ENCODE measurements at places on chromosomes 1 and 21.

- DNase-seq = no peak
These were observed 191.2 kb downstream of the RERE start for GRCh38 chr1:8625981-8626898.

DNA sequence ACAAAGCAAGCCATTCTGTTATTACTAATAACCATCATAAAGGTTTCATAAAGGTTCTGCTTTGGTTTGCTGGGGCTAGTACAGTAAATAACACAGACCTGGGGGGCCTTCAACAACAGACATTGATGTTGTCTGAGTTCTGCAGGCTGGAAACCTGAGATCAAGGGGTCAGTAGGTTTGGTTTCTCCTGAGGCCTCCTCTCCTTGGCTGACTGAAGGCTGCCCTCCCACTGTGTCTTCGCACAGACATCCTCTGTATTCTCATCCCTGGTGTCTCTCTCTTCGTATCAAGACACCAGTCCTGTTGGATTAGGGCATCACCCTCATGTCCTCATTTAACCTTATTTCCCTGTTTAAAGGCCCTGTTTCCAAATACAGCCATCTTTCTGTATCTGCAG lies 37.3 kb downstream of the HUNK start:
- DNase-seq = no peak

DNA sequence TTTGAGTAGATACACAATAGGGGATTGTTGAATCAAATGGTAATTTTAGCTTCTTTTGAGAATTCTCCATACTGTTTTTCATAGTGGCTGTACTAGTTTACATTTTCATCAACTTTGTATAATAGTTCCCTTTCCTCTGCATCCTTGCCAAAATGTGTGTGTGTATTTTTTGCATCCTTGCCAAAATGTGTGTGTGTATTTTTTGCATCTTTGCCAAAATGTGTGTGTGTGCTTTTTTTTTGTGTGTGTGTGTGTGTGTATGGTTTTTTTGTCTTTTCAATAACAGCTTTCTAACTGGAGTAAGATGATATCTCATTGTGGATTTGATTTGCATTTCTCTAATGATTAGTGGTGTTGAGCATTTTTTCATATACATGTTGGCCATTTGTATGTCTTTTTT lies 105.4 kb downstream of the ATP6V1G3 start:
- no peak for DNase-seq

- no peak for DNase-seq
These were observed 46.6 kb downstream of the KIAA0040 start for GRCh38 chr1:175145899-175146528.

- DNase-seq = no peak
These were observed 82.8 kb downstream of the DYRK1A start for GRCh38 chr21:37449302-37449937.

DNA sequence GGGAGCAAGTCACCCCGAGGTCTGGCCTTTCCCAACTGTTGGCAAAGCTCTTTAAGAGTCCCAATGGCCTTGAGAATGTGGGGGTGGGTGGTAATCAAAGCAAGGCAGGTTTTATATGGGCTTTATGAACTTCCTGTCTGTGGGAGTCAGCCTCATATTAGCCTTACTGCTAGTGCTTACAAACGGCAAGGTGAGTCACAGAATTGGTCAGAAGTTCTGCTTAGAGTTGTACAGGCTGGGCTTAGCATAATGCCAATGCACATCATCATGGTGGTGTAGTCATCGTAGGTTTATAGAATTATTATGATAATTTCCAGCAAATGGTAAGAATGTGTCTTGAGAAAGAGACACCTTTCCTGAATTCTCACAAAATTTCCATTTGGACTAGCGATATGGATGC lies 192.7 kb upstream of the KIAA0040 start:
- DNase-seq = no peak

DNA sequence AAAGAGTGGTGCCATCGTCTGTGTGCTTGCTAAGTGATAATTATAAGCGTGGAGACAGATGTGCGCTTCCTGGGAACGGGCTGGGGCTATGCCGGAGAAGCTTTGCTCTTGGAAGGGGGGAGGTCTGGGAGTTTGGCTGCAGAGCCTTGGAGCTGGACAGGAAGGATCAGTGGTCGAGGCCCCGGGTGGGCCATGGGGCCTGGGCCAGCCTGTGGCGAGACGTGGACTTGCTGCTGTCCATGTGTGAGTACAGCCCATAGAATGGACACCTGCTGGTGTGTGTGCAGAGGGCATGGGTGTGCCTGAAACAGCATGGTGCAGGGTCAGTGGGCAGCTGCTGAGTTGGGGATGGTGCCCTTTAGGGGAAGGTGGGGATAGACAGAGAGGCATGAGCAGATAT lies 121.3 kb downstream of the PCBP3 start:
- DNase-seq = no peak

GRCh38 chr1:109252893-109253802 lies 3.8 kb downstream of the CELSR2 start:
- no peak for DNase-seq

Measured in T-helper 17 cell (primary cell).